A549 (cell line): ENCODE measurements at places on chromosomes 3 and 15.

DNA sequence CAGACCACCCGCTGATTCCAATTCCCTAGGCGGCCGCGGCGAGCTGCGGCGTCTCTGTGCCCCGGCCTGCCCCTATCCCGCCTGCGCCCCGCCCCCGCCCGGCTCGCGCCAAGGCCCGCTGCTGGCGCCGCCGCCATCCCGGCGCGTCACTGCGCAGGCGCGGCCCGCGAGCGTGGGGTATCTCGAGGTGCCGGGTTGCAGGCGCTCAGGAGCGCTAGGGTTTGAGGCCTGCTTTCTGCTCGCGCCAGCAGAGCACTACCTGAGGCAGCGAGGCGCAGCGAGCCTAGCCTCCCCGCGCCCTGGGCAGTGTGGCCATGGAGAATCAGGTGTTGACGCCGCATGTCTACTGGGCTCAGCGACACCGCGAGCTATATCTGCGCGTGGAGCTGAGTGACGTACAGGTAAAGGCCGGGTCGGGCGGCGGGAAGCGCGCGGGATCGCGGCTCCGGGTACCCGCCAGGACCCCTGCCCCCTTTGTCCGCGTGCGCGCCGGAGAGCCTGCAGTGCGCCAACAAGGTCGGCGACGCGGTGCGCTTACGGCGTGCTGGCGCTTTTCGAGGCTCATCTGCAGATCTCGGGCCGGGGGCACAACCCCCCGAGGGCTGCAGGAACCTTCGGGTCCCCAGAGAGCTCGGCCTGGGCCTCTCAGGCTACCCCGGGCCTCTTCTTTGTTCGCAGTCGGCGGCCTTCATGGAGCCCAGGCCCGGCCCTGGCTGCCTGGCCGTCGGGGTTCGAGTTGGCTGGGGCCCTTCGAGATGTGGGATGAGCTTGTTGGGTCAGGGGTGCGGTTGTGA, at the start of gene HACD3:
TSS of gene HACD3 (plus strand) at position 146 of the 794 bp plus-strand sequence. CDS start at position 315, 169 bp downstream.
- peak; percentile 97 for DNase-seq

DNA sequence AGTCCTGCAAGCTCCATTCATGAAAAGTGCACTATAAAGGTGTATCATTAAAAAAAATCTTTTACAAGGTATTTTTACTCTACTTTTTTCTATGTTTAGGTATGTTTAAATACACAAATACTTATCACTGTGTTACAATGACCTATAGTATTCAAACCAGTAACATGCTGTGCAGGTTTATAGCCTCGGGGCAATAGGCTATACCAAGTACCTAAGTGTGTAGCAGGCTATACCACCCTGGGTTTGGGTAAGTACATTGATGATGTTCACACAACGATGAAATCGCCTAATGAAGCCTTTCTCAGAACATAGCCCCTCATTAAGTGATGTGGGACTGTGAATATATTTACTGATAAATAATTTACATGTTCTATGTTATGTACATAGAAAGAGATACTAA, 104.6 kb downstream of the ATP1B3 start:
- DNase-seq, result no peak

- DNase-seq, result no peak
Measured at GRCh38 chr15:67777773-67778172, 47.5 kb upstream of the SKOR1 start.

GRCh38 chr15:39854161-39854560, 65.9 kb downstream of the GPR176 start:
- DNase-seq, result no peak

DNA sequence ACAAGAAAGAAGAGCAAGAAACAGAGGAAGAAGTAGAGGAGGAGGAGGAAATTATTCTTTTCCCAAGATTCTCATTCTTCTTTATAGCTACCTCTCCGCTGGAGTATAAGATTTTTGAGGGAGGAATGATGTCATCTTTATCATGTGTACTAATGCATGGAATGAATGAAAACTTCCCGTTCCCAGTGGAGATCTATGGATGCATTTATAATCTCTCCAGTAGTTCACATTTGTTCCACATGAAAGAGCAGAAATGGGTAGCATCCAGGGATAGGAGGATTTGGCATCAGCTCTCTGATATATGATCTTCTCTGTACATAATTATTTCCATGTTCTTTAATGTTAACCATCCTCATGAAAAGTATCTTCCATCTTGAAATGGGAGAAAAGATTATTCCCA, 244.4 kb downstream of the ADAMTSL3 start:
- DNase-seq, result no peak

- peak; percentile 46 for DNase-seq
Measured at GRCh38 chr3:38247366-38248035, 18.1 kb upstream of the SLC22A13 start.

DNA sequence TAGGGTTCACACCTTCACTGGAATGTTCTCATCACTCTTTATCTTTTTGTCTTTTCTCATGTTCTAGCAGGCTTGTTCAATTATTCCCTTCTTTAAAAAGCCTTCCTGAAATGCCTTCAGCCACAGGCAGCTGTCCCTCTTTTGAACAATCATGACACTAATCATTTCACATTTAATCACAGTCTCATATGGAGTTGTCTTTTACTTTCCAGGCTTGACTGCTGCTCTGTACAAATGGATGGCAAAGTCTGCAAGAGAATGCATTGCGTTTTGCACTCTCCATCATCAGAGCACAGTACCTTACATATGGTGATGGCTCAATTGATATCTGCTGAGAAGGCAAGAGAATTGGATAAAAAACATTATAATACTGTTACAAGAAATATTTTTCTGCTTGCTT, 529.8 kb downstream of the DIPK2A start:
- no peak for DNase-seq

DNA sequence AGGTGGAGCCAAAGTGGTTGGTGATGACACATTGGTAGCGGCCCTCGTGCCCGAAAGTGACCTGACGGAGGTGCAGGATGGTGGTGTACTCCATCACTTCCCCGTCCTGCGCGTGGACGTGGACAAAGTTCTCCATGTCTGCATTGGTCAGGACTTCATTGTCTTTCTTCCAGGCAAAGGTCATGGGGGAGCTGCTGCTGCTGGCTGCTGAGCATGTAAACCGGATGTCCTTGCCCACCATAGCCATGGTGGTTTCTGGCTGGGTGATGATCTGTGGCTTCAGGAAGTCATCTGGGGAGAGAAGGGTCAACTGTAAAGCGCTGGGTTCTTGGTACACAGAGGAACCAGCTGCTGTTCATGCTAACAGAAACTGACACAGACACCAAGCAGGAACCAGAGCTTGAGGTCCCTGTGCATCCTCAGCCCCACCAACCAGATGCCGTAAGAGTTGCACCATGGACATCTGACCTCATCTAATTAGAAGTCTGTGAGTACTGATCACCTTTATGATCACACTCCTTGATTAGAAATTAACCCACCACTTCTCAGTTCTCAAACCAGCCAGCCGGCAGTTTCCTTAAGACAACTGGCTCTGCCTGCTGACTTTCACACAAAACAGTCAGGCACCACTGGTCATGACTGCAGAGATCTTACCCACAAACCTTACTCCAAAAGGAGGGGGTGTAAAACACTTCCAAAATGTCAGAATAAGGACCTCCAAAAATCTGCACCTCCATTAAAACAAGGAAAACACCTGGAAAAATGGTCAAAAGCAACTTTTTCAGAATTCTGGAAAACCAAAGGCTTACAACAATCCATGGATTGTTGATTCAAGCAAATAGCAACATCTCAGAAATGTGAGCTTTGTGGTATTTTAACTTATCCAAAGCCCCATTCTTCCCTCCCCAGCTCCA, 114.6 kb downstream of the LRIG1 start:
- no peak for DNase-seq

- no peak for DNase-seq
Measured at GRCh38 chr15:62453375-62453774, 288.3 kb upstream of the C2CD4B start.

DNA sequence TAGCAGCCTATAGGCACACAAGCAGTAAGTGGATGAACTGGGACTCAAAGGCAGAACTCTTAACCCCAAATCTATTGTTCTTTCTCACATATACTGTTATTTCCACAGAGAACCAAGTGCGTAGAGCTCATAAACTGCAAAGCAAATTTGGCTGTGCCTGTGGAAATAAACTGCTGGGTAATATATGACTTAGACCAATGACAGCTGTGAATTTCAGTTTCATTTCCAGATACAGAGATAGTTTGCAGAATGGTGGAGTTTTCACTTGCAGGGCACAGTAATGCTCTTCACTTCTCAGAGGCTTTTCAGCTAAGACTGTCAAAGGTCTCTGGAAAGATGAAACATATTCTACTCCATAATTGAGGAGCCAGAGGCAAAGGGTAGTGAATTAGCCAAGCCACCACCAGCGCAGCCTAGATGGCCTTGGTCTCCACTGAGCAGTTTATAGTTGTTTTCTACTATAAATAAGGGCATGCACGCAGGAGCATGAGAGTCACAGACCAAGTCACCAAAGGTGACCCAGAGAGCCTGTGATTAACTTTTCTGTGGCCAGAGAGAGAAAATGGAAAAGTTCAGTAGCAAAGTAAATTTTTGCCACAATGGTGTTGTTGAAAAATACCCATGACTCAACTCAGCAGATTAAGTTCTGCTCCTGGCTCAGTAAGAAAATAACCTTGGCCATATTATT, 180.7 kb upstream of the GRM7 start:
- no peak for DNase-seq

DNA sequence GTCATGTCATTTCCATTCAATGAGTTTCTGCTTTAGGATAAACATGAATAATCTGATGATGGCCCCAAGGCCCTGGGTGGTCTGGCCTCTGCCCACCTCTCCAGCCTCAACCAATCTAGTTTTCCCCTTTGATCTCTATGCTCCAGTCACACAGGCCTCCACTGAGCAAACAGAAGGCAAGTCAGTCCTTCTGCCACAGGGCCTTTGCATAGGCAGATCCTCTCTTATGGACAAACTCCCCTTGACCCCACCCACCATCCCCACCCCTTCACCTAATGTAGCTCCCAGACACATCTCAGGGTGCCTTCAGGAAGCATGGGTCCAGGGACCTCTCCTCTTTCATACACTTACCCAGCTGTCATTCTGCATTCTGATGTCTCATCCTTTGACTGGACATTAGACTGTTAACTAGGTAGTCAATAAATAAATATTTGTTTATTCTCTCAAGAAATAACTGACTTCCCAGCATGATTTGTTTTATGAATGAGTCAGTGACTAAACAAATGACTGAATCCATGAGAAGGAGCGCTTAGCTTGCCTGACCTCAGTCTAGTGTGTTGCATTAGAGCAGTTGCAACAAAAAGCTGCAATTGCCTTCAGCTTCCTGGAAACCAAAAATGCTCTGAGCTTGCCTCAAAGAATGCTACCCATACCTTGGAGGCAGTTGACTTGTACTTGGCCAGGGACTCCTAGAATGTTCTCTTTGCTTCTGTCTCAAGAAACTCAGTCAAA, 386.6 kb upstream of the WNT5A start:
- DNase-seq, result no peak

DNA sequence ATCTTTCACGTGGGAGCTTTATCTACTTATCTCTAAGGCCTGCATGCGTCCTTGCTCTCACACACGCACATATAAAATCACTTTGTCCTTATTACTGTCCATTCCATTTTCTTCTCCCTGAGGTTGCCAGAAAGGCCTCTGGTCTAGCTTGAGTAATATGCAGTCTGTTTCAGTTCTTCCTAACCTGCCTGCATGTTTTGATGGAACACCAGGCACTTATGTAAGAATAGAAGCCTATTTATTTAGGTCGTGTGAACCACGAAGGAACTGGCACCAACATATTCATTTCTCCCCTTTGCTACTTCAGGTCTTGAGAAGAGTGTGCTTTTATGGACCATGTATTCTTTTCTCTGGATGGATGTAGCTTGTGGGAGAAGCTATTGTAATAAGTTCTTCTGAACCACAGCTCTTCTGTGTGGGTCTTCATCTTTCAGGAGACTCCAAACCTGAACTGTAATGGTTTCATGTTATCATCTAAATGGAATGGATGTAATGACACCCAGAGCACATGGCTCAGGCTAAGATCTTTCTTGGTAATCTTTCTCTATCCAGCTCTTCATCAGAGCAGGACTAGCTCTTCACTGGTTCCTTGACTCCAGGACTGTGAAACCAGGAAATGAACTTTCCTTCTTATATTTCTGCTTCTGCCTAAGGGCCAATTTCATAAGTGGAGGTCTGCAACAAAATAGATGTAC, 53.8 kb downstream of the UBE2E2 start:
- no peak for DNase-seq

- DNase-seq, result peak; percentile 36
Measured at GRCh38 chr3:155701882-155702465, 42.9 kb downstream of the PLCH1 start.
